ENCODE measurements at places on chromosomes 5 and 9.
A peak's percentile ranks its signal among the peaks of the same experiment; 100 is the strongest.

GRCh38 chr9:98607787-98608186 is 100.9 kb downstream of the GABBR2 start:
- no peak for DNase-seq

DNA sequence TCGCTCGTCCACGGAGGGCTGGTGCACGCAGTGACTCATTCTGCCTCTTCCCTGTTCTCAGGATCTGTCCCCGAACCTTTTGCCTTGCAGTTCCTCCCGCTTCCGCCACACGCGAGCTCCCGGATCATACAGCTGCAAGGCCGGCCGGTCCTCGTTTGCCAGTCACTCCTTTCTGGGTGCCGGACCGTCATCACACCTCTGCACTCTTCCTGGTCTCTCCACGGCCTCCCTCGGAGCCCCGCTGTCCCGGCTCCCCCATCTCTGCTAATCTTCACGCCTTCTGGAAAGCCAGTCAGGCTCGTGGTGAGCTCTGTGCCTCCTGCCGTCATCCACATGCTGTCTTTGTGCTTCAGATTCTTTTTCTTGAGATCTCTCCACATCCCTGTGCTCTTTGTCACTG is 91.8 kb downstream of the STX17 start:
- DNase-seq, result no peak

- DNase-seq, result no peak
Observed at GRCh38 chr5:45109062-45109461, 300.3 kb downstream of the MRPS30 start.

- DNase-seq, result no peak
Observed at GRCh38 chr9:88996046-88996920, 5.0 kb downstream of the S1PR3 start.

GRCh38 chr9:91428927-91429351 is 5.3 kb upstream of the NFIL3 start:
- no peak for DNase-seq

- peak; percentile 92 for DNase-seq
Observed at GRCh38 chr5:134555890-134556311, 30.4 kb downstream of the JADE2 start.

DNA sequence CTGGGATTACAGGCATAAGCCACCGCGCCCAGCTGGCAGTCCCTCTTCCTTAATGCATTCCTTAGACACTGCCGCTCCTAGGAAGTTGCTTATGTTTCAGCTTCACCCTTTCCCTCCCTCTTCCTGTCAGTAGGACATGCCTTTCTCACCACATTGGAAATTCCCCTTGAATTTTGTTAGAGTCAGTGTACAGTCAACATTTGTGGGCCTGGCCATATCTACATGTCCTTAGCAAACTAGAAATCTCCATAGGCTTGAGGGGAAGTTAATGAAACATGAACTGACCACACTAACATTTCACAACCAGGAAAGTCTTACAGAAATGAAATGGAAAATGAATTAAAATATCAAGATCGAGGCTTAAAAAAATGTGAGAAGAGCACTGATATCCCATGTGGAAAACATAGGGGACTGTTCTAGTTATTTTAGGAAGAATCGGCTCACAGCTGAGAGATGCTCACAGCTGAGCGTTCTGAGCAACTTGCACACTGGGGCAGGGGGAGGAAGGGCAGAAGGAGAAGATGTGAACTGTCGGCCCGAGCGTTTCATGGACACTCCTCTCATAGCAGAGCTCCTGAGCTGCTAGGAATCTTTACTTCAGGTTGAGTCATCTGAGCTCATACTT is 21.1 kb upstream of the LVRN start:
- peak; percentile 65 for DNase-seq

DNA sequence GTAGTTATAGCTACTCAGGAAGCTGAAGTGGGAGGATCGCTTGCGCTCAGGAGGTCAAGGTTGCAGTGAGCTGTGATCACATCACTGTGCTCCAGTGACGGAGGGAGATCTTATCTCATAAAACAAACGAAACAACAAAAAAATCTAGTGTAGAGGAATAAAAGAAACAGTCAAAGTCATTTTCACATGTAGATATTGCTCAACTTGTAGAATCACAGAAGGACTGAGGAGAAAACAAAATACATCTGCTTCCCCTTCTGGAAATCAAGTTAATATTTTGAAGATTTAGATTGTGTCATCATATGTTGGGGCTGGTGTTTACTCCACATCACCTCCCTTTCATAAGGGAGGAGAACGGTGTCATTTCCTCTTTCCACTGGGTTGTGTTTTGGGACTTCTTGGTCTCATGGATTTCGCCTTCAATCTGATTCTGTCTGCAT is 8.2 kb upstream of the SLC46A2 start:
- no peak for DNase-seq

GRCh38 chr5:181086026-181086883 is 44.7 kb downstream of the OR2V1 start:
- no peak for DNase-seq

- DNase-seq, result no peak
Observed at GRCh38 chr5:187042-187431, 4.3 kb upstream of the LRRC14B start.

DNA sequence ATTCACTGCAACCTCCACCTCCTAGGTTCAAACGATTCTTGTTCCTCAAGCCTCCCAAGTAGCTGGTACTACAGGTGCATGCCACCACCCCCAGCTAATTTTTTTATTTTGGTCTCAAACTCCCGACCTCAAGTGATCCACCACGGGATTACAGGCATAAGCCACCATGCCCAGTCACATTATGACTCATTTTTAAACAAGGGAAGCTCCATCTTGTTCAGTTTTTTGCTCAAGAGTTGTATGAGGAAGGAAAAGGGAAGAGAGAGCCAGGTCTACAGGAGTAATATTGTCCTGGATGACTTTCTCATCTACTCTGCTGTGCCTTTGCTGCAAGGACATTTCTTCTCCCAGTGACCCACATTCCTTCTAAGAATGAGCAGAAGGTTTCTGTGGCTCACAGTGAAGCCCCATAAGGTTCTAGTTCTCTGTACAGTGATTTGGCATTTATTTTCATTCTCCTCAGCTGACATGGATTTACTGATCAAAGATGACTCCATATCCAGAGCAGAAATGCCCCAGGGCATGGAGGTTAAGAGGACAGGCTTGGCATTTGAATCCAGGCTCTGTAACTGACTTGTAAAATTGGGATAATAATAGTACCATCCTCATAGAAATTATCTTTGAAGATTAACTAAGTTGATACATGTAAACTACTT is 153.5 kb downstream of the CDH6 start:
- no peak for DNase-seq

DNA sequence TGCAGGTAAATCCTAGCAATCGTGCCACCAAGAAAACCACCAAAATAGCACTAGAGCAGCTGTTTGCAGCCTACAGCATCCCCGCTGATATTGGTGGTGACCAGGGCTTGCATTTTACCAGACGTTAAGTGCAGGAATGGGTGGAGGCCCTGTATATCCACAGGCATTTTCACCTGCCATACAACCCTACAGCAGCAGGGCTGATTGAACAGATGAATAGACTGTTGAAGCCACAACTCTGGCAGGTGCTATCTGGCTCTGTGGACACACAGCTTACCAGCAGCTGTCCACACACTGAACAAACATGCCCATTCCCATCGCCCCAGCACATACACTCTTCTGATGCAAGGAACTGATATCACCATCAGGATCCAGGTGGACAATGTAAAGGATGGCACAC is 154.5 kb upstream of the APC start:
- no peak for DNase-seq

DNA sequence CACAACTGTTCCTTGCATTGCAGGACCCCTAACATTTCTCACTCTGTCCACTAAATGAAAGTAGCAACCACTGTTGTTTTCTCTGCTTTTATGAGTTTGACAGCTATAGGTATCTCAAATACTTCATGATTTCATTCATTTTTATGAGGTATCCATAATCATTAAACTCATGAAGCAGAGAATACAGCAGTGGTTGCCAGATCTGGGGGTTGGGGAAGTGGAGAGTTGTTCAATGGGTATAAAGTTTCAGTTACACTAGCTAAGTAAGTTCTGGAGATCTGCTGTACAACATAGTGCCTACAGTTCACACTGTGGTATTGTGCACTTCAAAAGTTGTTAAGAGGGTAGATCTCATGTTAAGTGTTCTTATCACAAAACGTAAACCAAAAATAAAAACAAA is 23.4 kb upstream of the CAMK4 start:
- no peak for DNase-seq
